ENCODE measurements at places on chromosomes 2 and 18.

GRCh38 chr2:42196403-42197267, 27.5 kb downstream of the EML4 start:
- peak; percentile 51 for DNase-seq

DNA sequence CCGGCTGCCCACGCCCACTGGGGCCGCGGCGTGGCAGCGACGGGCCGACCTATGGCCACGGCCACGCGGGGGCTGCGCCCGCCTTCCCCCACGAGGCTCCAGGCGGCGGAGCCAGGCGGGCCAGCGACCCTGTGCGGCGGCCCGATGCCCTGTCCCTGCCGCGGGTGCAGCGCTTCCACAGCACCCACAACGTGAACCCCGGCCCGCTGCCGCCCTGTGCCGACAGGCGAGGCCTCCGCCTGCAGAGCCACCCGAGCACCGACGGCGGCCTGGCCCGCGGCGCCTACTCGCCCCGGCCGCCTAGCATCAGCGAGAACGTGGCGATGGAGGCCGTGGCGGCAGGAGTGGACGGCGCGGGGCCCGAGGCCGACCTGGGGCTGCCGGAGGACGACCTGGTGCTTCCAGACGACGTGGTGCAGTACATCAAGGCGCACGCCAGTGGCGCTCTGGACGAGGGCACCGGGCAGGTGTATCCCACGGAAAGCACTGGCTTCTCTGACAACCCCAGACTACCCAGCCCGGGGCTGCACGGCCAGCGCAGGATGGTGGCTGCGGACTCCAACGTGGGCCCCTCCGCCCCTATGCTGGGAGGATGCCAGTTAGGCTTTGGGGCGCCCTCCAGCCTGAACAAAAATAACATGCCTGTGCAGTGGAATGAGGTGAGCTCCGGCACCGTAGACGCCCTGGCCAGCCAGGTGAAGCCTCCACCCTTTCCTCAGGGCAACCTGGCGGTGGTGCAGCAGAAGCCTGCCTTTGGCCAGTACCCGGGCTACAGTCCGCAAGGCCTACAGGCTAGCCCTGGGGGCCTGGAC, 253.2 kb downstream of the GLI2 start:
- DNase-seq = no peak

DNA sequence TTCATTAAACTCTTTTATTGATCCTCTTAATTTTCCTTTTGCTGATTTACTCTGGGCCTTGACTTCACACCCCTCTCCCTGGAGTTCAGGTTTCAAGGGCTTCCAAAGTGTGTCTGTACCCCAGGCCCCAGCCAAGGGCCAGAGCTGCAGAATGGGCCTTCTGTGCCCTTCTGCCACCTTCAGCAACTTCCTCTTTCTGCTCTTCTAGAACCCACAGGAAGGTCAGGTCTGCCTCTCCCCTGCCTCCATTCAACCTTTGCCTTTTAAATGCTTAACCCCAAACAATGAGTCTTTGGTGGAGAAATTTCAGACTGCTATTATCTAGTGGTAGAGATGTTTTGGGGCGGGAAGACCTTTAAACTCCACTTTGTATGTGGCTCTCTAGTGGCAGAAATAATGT, 63.1 kb downstream of the TSN start:
- no peak for DNase-seq

DNA sequence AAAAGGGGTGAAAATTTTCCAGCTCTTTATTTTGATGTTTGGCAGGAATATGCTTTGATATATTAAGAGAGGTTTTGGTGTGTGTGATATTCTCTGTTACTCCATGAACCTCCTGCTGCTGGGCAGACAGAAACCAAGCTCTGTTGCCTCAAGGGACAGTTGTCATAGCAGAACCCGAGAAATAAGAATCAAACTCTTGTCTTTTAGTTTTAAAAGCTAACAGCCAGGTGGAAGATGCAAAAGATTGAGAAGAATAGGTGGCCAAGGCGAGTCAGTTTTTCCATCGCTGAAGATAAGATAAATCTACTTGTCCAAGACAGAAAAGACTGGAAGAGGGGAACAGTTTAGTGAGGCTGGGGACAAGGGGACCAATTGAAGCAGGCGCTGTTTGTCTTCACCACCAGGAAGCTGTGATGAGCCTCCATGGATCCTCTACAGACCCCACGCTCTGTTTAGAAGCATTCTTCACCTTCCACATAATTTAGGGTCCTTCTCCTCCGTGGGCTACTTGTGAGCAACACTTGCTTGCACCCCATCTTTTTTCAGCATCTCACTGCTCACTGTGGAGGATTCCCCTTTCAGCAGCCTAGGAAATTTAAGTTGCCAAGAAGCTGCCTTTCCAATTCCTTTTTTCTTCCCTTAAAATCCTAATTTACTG, 23.9 kb downstream of the PMAIP1 start:
- DNase-seq = no peak

- no peak for DNase-seq
These were observed 325.2 kb upstream of the RAB12 start for GRCh38 chr18:8283891-8284585.

DNA sequence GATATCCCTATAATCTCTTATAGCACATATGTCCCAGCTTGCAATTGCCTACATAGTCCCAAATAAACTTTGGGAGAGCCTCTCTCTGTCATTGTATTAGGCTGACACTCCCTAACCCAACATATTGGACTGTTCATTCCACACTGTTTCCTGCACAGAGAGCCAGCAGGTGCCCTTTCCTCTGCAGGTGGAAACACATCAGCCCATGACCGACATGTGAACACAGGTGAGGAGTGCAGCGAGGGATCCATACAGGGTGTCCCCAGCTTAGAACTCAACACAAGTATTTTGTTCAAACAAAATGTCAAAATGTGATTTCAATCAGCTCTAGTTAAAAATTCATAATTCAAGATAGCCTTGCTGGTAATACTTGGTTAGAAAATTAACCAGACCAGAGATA, 49.9 kb upstream of the TPO start:
- DNase-seq = no peak

- no peak for DNase-seq
These were observed 95.4 kb downstream of the CTAGE1 start for GRCh38 chr18:22322243-22322691.

DNA sequence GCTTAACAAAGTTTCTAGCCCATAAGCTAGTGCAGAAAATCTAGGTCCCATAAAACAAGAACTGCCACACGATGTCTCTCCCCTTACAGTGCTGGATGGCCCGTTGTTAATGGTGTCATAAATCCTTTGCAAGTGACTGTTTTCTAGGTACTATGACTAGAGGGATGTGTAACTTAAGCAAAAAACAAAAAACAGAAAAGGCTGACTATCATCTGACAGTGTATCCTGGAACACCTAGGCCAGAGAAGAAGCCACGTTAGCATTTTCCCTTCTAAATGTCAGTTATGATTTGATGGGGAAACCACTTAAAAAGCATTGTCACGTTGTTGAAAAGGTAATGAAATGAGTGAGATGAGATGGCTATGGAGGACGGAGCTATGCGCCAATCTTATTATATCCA, 2.4 kb downstream of the CASP8 start:
- DNase-seq = no peak

DNA sequence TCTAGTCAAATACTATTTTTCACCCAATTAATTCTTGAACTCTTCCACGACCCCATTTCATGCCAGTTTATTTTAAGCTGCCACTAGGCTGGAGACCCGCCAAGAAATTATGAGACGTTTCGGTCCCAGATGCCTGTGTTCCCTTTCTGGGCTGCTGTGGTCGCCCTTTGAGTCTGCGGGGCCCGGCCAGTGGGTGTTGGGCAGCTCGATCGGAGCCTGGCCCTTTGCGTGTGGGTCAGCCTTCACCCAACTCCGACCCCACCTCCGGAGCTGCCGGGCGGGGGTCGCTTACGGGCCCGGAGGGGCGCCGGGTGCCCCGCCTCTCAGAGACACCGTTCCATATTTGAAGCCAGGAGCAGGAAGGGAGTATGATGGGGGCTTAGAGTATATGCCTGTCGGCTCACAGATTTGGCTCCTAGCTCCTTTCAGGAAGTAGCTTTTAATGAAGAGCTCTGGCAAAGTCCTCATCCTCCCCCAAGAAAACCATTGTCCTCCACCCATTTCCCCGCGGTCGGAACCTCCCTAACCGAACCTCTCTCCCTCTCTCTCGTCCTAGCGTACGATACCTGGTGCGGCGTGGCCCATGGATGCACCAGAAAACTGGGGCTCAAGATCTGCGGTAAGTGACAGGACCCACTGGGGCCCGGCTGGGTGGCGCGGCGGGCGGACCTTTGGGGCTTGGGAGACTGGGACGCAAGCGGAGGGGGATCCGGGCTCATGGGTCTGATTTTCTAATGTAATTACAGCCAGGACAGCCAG, 5.0 kb downstream of the GAD1 start:
- no peak for DNase-seq

DNA sequence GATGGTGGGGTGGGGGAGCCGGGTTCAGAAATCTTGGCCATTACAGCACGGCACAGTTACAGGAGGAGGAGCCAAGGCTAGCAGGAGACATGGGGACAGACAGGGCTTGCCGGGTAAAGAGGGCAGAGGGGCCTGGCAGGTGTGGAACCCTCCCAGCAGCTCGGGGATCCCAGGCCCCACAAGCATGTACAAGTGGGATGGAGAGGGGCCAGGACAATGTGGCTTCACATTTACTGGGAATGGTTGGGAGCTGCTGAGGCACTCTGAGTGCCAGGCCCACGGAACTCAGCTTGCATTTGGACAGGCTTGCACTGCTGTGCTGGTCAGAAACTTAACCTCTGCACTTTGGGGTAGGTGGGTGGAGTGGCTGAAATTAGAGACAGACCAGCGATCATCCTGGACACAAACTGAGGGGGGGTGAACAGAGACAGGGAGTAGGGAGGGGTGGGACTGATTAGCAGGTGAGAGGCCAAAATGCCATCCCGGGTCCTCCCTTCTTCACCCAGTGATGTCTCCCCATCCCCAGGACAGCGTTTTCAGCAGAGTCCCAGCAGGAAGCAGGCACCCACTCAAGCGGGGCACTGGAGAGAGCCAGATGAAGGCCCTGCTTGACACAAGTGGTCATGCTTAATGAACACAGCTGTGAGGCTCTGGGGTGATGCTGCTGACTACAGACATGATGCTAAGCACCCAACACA, 9.6 kb downstream of the PER2 start:
- DNase-seq = no peak

GRCh38 chr2:100197631-100198153, 55.3 kb upstream of the AFF3 start:
- peak; percentile 62 for DNase-seq

DNA sequence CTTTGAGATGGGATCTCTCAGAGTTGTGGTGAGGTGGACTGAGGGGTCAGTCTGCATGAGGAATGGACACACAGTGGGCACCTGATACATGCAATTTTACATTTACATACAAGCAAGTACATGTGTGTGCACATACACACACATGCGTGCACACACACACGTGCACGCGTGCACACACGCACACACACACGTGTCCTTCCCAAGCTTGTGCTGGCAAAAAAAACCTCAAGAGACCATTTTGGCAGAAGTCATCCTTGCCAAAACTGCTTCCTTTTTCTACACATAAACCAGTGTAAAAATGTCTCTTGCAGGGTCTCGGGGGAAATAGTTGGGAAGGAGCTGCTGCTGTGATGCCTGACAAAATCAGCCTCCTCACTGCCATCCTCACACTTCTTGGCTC, 279.5 kb upstream of the POU3F3 start:
- no peak for DNase-seq

DNA sequence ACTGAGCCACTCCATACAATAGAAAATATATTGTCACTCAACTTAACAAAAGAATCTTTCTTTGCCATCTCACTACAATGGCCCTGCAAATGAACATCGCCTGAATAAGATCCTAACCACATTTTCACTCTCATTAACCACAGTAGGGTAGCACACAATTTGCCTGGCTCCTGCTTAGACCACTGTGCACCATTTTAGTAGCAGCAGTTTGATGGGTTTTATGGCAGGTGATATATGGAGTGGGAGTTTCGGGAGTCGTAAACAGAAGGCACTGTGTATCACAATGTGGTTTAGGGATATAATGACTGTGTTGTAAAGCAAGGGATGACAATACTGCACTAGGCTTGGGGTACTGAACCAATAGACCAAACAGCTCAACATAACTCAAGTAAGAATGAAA, 617.4 kb downstream of the BCL11A start:
- DNase-seq = peak; percentile 7

Data from Ammon's horn (tissue), 1 donor.